Uterus (tissue), 4 donors: ENCODE measurements at places on chromosomes 6 and 20. TPM values are rescaled to one million over a fixed set of nuclear protein-coding genes. Genes with fewer than 3 reads are reported as not detected.

Gene SIRPG
- total RNA-seq: not detected

GRCh38 chr6:90835596-90836212 lies 248.8 kb upstream of the MAP3K7 start:
- H3K4me1 ChIP-seq: no peaks in the 10 kb centered on the region
- no peaks in the 10 kb centered on the region for H3K27me3 ChIP-seq
- no peak overlapping the region for H3K4me3 ChIP-seq
- H3K27ac ChIP-seq: no peak overlapping the region
- no peak for DNase-seq
- H3K36me3 ChIP-seq: no peaks in the 10 kb centered on the region

Gene AKAP12
- total RNA-seq: 81.1 TPM

DNA sequence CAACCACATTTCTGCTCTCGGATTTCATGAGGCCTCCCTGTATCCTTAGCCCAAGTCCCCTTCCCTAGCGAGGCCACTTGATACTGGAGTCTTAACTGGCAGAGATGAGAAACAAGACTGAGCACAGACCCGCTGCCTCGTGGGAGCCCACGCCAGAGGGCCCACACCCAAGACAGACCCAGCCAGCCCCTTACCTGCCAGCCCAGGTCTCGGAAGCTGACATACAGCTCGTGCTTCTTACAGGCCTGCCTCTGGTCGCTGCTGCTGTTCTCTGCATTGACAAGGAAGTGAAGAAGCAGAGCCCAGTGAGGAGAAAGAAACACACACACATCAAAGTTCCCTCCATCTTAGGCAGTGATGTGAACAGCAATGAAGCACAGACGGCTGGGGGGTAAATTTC lies 91.7 kb downstream of the BMP7 start:
- no peak for DNase-seq
- no peaks in the 10 kb centered on the region for H3K36me3 ChIP-seq
- H3K27me3 ChIP-seq: no peaks in the 10 kb centered on the region
- no peak overlapping the region for H3K27ac ChIP-seq

Gene MMUT
- total RNA-seq: 22.3 TPM

Gene OPN5
- total RNA-seq: not detected

- H3K4me3 ChIP-seq: no peak overlapping the region
- H3K27ac ChIP-seq: no peak overlapping the region
- H3K36me3 ChIP-seq: no peaks in the 10 kb centered on the region
- no peak for DNase-seq
- H3K27me3 ChIP-seq: no peaks in the 10 kb centered on the region
Observed at GRCh38 chr6:154528310-154528915, 17.9 kb upstream of the CNKSR3 start.

Gene PREX1
- total RNA-seq: 12.6 TPM

GRCh38 chr6:26251354-26252076 lies 113.5 kb upstream of the BTN3A2 start:
- DNase-seq: peak; percentile 50
- H3K27ac ChIP-seq: peak overlapping the region; percentile 53
- no peaks in the 10 kb centered on the region for H3K36me3 ChIP-seq
- H3K27me3 ChIP-seq: peaks cover 14% of the 10 kb centered on the region
- H3K4me3 ChIP-seq: peak overlapping the region; percentile 7
- H3K4me1 ChIP-seq: no peaks in the 10 kb centered on the region

DNA sequence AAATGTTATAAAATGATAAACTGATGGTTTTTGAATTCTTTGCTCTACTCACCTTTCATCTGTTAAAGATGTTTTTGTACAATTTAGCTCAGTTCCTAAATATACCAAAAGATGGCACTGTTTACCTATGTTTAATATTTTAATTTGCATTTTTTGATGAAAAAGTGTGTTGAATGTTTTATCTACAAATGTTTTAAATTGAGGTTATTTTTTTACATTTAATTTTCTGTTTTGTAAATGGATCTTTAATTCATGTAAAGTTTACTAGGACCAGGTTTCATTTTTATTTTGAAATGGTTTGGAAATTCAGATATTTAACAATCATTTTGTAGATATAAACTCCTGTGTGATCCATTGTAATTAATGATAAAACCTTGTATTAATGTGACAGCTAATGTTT lies 30.0 kb downstream of the CDKAL1 start:
- no peak overlapping the region for H3K27ac ChIP-seq
- H3K4me1 ChIP-seq: no peaks in the 10 kb centered on the region
- no peaks in the 10 kb centered on the region for H3K27me3 ChIP-seq

Gene THBS2
- total RNA-seq: 95.6 TPM

DNA sequence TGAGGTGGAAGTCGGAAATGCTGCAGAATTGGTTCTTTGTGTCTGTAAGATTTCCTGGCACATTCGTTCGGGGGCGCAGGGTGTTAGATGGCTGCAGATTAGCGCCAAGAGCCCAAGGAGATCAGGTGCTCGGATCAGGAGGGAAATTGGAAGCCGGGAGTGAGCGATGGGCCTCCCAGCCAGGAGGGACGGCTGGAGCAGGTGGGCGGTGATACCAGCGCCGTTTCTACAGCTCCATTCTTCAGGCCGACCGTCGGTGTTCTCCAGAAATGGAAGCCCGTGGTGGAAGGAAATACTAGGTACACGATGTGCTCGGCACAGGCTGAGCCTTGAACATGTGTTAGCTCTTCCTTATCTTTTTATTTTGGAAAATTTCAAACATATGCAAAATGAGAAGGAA lies 6.5 kb downstream of the SIRPA start:
- H3K27ac ChIP-seq: no peak overlapping the region
- H3K36me3 ChIP-seq: no peaks in the 10 kb centered on the region
- no peaks in the 10 kb centered on the region for H3K4me1 ChIP-seq
- H3K4me3 ChIP-seq: no peak overlapping the region
- no peak for DNase-seq
- H3K27me3 ChIP-seq: no peaks in the 10 kb centered on the region

DNA sequence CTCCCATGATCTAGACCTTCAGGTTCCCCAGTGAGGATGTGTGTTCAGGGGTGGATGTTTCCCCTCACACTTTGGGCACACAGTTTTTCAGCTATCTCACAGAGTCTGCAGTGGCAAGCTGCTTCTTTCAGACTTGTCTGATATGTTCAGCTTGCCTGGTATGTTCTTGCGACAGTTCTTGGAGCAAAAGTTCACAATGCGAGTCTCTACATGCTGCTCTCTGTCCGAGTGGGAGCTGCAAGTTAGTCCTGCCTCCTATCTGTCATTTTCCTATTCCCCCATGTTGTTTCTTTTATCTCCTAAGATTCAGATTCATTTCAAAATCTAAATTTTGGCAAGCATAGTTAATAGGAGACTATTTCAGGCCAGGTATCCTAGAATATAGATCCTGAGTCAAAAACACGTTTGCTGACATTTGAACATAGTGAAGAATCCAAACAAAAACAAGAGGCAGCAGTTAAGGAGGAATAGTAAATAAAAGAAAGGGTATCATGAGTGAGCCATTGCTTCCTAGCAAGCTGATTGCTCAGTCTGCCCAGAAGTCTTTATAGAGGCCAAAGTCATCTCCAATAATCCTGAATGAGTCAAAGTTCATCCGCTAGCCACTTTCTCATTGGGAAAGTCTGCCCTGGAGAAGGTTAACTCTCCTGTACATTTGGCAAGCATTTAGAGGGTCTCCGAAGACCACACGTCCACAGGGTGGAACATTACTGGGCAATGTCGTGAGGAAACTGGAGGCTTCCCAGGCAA lies 140.2 kb upstream of the MOCS1 start:
- H3K36me3 ChIP-seq: no peaks in the 10 kb centered on the region
- no peak for DNase-seq
- H3K4me3 ChIP-seq: no peak overlapping the region
- H3K27me3 ChIP-seq: no peaks in the 10 kb centered on the region
- no peaks in the 10 kb centered on the region for H3K4me1 ChIP-seq

- no peaks in the 10 kb centered on the region for H3K27me3 ChIP-seq
- H3K36me3 ChIP-seq: no peaks in the 10 kb centered on the region
- DNase-seq: no peak
- no peak overlapping the region for H3K4me3 ChIP-seq
Observed at GRCh38 chr20:23097636-23098580, 11.8 kb upstream of the CD93 start.

GRCh38 chr6:29758761-29759160 lies 35.5 kb downstream of the HLA-F start:
- H3K36me3 ChIP-seq: no peaks in the 10 kb centered on the region
- no peaks in the 10 kb centered on the region for H3K4me1 ChIP-seq
- no peak overlapping the region for H3K27ac ChIP-seq
- no peak overlapping the region for H3K4me3 ChIP-seq
- no peak for DNase-seq

DNA sequence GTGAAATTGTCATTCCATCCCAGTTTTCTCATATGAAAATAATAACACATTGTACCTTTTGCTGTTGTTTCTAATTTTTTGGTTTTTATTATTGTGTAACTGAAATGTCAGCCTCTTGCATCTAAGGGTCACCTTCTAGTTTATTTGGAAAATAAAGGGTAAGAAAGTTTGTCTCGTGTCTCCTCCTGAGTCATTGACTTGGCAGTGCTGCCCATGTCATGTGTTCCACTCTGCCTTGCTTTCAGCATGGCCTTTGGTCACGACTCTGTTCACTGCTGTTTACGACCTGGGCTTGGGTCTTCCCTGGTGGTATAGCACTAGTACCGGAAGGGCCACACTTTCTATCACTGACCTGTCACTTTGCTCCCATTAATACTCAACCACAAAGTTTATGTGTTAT lies 171.4 kb upstream of the RSPO3 start:
- no peak overlapping the region for H3K4me3 ChIP-seq
- H3K27ac ChIP-seq: peak overlapping the region; percentile 55
- peaks cover 5% of the 10 kb centered on the region for H3K4me1 ChIP-seq
- no peaks in the 10 kb centered on the region for H3K36me3 ChIP-seq
- no peaks in the 10 kb centered on the region for H3K27me3 ChIP-seq

DNA sequence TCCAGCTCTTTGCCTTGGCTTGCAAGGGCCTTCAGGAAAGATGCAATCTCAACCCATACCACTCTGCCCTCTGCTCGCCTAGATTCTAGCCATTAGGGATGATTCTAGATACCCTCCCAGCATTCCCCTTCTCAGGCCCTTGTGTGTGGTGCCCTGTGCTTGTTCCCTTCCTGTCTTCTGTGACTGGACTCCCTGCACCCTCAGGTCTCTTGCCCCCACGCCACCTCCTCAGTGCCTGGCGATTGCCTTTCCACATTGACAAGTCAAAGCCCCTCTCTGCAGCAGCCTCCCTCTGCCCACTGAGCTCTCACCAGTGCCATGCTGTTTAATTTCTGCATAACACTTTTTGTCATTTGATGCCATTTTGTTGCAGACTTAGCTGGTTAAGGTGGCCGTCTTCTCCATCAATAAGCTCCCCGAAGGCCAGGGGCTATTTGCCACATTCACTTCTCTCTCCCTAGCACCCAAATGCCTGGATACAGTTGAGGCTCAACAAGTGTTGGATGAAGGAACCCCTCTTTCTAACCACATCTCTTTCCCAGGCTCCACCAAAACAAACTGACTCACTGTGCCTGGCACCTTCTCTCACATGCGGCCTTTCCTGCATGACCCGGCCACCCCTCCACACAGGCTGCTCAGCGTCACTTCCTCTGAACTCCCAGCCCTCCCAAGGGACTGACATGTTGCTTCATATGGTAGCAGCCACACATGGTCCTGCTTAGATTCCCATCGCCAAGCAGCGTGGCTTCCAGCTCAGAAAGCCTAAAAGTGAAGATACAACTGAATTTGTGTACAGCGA lies 4.6 kb upstream of the TXNDC5 start:
- no peak overlapping the region for H3K4me3 ChIP-seq
- DNase-seq: peak; percentile 27
- H3K27me3 ChIP-seq: no peaks in the 10 kb centered on the region
- H3K36me3 ChIP-seq: no peaks in the 10 kb centered on the region

DNA sequence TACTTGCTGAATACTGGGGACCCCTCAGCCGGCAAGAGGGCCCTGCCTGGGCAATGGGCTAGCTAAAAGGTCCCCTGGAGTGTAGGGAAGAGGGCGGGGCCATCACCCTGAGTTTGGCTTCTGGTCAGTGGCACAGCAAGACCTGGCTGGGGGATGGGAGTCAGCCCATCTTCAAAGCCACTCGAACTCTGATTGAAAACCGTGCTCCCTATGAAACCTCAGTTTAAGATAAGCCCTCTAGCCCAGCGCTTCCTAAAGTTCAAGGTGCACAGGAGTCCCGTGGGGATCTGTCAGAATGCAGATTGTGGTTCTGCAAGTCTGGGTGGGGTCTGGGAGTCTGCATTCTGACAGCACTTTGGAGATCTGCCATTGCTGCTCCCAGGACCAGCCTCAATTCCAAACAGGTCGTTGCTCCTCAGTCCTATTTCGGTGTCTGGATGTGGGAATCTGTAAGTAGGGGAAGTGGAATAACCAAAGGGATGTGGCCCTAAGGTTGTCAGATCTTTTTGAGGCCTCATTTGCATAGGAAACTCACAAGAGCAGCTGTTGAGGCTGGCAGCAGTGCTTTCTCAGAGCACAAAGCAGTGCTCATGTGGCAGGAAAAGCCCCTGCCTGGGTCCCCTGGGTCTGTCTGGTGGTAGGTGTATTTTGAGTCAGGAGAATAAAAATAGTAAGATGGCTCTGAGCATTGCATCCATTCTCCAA lies 85.3 kb upstream of the SCP2D1 start:
- peak; percentile 9 for DNase-seq
- no peaks in the 10 kb centered on the region for H3K4me1 ChIP-seq
- H3K27ac ChIP-seq: no peak overlapping the region
- H3K4me3 ChIP-seq: no peak overlapping the region
- no peaks in the 10 kb centered on the region for H3K36me3 ChIP-seq

DNA sequence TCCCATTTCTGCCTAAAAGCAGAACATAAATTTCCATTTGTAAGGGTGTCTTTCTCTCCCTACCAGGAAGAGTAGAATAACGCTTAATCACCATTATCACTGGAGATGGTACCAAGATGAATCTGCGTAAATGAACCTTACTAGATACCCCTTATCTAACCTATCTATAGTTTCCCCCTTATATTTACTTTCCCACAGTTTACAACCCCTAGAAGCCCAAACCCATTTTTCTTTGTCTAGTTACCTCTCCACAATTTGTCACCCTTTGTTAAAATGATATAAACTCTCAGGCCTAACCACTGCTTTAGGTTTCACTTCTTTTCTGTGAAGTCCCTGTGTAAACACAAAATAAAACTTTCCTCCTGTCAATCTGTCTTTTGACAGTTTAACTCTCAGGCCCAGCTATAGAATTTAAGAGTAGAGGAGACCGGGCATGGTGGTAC lies 45.5 kb downstream of the PCNA start:
- no peaks in the 10 kb centered on the region for H3K27me3 ChIP-seq
- no peak for DNase-seq
- no peak overlapping the region for H3K4me3 ChIP-seq
- H3K27ac ChIP-seq: no peak overlapping the region
- no peaks in the 10 kb centered on the region for H3K4me1 ChIP-seq
- no peaks in the 10 kb centered on the region for H3K36me3 ChIP-seq
